ENCODE measurements at places on chromosomes 1 and 21.

GRCh38 chr21:14900058-14900457 is 164.7 kb downstream of the NRIP1 start:
- no peak for DNase-seq

DNA sequence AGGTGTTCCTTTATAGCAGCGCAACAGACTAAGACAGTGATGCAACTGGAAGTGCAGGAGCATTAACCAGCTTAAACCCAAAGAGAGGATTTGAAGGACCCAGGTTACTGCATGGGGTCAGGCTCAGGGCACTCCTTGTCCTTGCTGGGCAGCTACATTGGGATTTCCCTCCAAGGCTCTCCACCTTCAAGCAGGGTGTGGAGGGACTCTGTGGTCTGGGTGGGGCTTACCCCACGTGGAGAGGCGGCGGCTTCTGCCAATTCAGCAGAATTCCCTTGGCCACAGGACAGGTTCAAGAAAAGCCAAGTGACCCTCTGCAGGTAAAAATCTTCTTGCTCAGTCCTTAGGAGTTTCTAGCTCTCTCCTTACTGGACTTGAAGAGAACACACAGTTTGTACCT is 6.5 kb downstream of the RRP1B start:
- no peak for DNase-seq

- DNase-seq, result no peak
Measured at GRCh38 chr1:203170625-203171330, 4.8 kb downstream of the MYBPH start.

GRCh38 chr1:106233511-106233910 is 823.0 kb upstream of the PRMT6 start:
- DNase-seq, result no peak

DNA sequence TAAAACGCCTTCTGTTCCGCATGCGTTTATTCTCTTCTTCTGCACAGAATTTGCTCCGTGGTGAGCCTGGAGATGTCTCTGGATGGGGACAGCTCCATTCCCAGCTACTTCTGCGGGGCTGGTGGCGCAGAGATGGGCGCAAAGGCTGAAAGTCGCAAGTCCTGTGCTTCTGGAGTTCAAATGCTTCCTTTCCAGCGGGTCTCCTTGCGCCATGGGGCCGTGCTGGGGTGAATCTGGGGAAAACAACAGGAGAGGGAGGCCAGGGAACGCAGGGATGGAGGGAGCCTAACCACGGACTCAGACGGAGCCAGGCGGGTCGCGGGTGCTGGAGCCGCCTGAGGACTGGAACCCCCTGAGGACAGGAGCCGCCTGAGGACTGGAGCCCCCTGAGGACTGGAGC is 2.9 kb upstream of the OR2T12 start:
- DNase-seq, result no peak

GRCh38 chr1:9151328-9151860 is 22.5 kb upstream of the GPR157 start:
- no peak for DNase-seq

DNA sequence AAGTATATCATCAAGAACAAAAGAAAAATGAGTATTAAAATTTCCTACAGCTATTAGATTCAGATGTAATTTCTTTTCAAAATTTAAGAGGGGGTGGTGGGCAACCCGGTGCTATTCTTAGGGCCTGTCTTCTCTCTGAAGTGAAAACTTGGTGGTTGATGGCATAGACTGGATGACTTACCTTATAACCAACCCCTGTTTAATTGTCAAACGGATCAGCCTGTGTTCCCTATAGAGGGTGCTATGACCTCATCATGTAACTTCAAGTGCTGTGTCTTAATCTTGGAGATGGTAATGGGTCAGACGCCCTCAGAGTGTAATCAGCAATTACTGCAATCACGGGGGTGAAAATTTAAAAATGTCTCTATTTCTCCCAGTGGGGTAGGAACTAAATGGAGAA is 176.2 kb downstream of the PCP4 start:
- DNase-seq, result no peak

DNA sequence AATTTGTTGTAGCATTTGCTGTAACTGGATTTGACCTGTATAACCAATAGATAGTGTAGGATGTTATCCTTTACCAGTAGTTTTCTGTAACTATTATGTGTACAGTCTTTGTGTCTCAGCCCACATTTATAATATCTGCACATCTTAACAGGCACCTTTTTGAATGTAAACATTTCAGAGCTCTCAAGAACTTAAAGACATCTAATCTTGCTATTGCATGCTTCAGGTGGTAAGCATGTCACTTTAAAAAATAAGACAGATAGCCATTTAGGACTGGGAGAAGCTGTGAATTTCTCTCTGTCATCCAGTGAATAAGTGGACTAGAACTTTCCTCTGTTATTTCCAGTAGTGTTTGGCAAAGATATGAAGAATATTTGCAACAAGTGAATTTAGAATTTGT is 22.6 kb upstream of the GPR52 start:
- DNase-seq, result no peak

DNA sequence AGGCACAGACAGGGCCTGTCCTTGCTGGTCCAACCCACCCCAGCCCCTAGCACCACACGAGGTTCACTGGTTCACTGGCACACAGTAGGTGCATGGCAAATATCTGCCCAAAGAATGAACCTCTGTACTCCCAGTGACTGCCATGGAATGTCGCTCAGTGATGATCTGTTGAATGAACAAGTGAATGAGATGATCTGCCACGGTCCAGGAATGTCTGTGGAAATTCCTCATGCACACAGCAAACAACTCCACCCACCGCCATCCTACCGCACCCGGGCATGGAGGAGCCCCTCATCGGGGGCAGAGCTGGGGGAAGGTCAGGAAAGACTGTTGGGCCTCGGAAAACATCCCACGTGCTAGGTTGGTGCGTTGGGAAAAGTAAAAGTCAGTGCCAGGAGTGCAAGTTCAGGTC is 1.7 kb downstream of the HSPG2 start:
- no peak for DNase-seq

GRCh38 chr1:92536980-92537884 is 50.5 kb upstream of the GFI1 start:
- peak; percentile 39 for DNase-seq

DNA sequence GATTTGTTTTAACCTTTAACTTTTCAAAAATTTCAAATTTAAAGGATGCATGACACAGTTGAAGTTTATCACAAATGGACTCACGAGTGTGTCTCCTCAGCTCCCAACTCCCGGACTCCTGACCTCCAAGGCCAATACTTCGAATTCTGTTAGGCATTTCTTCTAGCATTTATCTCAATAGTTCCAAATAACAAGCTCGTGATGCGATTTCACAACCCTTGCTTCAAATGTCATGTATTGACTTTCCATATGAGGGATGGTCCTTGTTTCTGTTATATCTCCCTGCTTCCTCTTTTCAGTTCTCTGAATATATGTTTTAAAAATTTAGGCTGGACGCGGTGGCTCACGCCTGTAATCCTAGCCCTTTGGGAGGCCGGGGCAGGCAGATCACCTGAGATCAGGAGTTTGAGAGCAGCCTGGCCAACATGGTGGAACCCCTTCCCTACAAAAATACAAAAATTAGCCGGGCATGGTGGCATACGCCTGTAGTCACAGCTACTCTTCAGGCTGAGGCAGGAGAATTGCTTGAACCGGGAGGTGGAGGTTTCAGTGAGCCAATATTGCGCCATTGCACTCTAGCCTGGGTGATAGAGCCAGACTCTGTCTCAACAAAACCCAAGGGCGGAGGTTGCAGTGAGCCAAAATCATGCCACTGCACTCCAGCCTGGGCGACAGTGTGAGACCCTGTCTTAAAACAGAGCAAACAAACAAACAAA is 52.0 kb upstream of the TINAGL1 start:
- no peak for DNase-seq

DNA sequence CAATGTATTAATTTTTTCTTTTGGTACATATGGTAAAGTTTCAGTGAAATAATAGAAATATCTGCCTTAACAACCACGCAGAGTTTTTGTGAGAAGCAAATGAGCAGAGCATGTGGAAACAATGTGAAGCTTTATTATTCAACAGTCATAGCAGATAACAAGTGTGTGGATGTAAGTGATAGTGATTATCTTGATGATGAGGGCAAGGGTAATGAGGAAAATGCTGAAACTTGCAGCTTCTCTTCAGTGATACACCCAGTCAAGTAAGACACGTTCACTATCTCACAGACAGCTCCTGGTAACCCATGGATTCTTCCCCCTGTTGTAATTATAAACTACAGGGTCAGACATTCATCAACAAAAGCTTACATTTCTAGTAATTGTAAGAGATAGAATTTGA is 14.6 kb upstream of the OR2L5 start:
- DNase-seq, result no peak

DNA sequence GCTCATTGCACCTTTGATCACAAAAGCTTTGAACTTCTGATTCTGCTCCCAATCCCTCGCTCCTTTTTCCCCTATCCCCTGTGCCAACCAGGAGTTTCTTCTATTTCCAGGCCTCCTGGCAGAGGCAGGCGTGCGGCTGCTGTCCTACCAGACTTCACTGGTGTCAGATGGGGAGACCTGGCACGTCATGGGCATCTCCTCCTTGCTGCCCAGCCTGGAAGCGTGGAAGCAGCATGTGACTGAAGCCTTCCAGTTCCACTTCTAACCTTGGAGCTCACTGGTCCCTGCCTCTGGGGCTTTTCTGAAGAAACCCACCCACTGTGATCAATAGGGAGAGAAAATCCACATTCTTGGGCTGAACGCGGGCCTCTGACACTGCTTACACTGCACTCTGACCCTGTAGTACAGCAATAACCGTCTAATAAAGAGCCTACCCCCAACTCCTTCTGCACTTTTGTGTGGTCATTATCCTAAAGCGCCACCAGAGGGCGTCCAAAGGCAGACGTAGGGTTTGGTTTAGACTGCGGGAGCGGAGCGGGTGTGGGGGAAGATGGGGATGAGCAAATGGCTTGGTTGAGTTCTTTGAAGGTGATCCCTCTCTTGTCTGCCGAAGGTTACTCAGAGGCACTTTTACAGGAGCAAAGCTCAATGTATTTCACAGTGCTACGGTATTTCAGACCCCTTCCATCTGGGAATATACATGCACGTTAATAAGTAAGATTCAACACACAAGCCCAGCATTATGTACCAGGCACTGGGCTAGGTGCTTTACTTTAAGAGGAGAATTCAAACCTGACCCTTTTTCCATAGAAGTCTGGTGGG is 24.7 kb downstream of the HMGCS2 start:
- no peak for DNase-seq

DNA sequence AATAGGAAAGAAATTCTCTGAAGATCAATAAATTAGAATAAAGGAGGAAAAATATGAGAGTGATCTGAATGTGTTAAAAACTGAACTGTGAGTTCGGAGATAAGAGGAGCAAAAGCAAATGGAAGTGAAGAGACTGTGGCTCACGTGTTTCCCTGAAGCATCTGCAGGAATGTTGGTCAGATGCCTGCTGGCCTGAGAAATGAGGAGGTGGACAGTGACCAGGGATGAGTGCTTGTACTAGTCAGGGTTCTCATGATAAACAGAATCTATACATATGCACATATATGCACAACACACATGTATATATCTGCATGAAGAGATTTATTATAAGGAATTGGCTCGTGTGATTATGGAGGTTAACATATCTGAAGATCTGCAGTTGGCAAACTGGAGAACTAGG is 103.4 kb upstream of the TIAM1 start:
- DNase-seq, result no peak

DNA sequence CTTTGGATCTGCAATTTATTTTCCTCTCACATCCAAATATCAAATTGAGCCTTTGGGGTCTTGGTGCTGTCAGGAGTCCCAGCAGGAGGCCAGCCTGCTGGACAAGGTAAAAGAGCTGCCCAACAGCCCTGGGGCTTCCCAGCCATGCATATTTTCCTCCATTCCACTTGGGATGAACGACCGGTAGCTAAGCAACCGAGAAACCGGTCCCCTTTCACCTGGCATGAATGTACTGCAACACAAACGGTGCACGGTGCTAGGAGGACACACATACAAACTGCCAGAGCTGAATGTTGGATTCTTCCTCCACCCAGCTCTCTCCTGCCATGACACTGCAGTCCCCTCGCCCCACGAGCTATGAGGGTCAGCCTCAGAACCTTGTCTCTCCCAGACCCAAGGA is 42.7 kb downstream of the BCAR3 start:
- no peak for DNase-seq

GRCh38 chr1:243734308-243734695 is 115.7 kb downstream of the AKT3 start:
- DNase-seq, result no peak

DNA sequence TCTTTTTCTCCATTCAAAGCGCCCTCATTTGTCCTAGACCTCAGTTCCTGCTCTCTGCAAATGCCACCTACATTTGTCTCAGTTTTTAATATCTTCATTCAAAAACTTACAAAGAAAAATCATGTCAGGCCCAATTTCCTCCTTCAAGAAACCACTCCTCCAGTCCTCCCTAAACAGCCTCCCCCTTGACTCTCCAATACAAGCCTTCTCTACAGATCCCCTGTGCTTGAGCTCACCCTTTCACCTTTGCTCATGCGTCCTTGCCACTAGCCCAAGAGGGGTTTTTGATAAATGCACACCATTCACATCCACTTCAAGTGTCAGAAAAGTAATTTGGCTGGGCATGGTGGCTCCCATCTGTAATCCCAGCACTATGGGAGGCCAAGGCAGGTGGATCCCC is 140.6 kb downstream of the RERE start:
- no peak for DNase-seq

GRCh38 chr1:88208389-88208788 is 475.7 kb upstream of the PKN2 start:
- DNase-seq, result no peak
